ENCODE measurements at places on chromosomes 12 and 14. TPM values are rescaled to one million over a fixed set of nuclear protein-coding genes. Genes with fewer than 3 reads are reported as not detected.

MYO1H gene
- not detected for polyA plus RNA-seq

TSPAN8 gene
- polyA plus RNA-seq, result not detected

TBX3 gene
- polyA plus RNA-seq, result 42.2 TPM

WSCD2 gene
- not detected for polyA plus RNA-seq

MEG3 gene
- polyA plus RNA-seq, result 310 TPM

SMOC1 gene
- 21.9 TPM for polyA plus RNA-seq

TESPA1 gene
- polyA plus RNA-seq, result not detected

RNU6-7 gene
- polyA plus RNA-seq, result not detected

KRT83 gene
- not detected for polyA plus RNA-seq

GZMH gene
- polyA plus RNA-seq, result not detected

KCNK13 gene
- polyA plus RNA-seq, result not detected

CCDC77 gene
- polyA plus RNA-seq, result 7.3 TPM

GOLGA5 gene
- polyA plus RNA-seq, result 67.3 TPM

GLI1 gene
- 9.7 TPM for polyA plus RNA-seq

RDH12 gene
- not detected for polyA plus RNA-seq

DNA sequence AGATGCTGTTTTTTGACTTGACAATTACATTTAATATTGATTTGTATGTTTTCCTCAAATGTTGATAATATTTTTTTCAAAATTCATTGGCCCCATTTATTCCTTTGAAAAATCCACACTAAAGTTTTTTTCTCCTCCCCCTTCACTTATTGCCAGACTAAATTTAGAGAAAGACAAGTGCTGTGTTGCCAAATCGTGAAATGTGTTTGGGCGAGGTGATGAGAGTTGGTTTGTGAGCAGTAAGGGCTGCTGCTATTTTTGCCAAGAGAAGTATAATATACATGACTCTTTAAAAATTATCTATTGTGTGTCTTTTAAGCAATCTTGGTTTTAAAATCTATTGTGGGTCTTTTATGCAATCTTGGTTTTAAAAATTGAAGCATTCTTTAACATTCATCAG, 188.9 kb downstream of the PPFIA2 start:
- no peak for DNase-seq

DNA sequence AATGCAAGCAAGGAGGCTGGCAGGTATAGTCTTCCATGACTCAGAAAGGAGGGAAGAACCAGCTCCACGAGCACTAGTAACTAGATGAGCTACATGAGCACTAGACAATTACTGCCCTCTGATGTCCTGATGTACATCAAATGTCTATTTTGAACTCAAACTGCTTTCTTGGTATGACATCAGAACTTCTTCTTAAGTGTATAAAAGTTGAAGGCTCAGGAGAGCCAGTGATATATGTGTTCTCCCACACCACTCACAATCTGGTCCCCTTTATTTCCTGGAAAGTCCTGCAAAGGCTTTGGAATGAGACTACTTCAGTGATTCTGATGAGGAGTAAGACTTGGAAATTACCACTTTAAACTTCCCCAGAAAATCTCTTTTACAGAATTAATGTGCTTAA, 18.5 kb upstream of the DHRS7 start:
- DNase-seq, result no peak

- DNase-seq, result no peak
Observed at GRCh38 chr14:53034688-53035230, 83.9 kb upstream of the FERMT2 start.

DNA sequence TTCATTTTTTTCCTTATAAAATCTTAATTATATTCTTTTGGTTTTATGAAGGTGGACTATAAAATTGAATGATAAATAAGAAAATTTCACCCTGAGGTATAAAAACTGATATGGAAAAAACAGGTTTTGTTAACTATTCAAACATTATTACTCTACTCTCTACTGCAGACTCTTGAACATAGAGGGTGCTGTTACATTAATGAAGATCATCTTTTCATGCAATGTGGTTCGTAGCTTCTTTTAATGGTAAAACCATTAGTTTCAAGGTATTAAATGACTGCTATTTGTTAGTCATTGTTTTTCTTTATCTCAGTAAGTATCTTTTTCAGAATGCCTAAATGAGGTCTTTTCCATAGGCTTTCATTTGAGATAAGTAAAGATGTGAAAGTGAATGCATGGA, 510.4 kb downstream of the SLC16A7 start:
- no peak for DNase-seq

DNA sequence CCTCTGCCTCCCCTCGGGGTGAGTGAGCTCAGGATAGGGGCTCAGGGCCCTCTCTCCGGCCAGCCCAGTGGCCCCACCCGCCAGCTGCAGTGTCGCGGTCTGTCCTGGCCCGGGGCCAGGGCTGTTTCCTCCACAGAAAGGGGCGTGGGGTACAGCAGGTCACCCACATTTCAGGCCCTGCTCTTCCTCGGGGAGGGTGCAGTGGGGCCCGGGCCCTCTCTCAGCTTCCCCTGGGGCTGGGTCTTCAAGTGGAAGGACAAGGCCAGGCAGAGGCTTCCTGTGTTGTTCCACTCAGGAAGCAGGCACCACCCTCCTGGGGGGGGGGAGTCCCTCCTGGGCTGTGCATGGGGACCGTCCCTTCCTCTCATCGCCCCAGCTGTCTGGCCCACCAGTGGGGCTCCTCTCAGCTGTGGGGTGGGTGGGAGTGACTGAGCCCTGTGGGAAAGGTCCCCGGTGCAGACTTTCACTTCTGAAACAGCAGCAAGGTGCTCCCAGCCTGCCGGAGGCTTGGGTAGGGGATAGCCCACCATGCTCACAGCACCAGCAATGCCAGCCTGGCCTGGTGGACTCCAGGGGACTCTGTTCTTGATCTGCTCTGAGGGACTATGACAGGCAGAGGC, 3.7 kb downstream of the GPR132 start:
- no peak for DNase-seq

GRCh38 chr14:33908540-33909223, 42.2 kb downstream of the EGLN3 start:
- no peak for DNase-seq

DNA sequence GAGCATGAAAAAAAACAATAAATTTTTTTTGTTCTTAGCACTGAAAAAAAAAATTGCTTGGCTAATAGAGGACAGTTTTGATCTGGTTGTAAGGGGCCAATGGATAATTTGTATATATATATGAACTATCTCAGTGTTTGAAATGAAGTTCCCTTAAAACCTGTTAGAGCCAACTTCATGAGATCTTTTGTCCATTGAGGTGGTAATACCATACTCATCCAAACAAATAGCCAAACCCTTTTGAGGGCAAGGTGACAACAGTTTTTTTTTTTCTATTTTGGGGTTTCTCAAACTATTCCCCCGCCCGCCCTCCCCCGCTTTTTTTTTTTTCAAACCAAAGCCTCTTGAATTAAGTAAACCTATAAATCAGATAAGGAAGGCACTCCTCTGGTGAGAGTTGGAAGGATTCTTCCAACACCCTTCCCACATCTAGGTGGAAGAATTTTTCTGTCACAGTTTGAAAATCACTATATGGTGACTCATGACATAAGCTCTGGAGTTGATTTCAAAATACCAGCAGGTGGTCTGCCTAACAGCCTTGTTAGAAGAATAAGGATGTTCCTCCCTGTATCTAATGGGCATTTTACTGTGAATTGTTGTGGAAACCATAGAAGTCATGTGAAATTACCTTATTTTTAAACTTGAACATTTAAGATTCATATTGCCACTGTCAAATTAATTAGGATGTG, 10.2 kb downstream of the ARHGAP5 start:
- no peak for DNase-seq

DNA sequence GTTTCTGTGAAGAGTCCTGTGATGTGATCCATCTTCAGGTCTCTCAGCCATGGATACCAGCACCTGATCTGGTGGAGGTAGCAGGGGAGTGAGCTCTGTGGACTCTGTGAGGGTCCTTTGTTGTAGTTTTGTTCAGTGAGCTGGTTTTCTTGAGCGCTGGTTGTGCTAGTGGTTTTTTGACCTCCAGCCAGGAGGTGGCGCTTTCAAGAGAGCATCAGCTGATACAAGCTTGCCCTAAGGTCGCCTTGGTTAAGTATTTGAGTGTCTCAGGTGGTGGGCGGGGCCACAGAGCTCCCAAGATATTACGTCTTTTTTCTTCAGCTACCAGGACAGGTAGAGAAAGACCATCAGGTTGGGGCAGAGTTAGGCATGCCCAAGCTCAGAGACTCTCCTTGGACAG, 139.7 kb downstream of the TTLL5 start:
- DNase-seq, result no peak

DNA sequence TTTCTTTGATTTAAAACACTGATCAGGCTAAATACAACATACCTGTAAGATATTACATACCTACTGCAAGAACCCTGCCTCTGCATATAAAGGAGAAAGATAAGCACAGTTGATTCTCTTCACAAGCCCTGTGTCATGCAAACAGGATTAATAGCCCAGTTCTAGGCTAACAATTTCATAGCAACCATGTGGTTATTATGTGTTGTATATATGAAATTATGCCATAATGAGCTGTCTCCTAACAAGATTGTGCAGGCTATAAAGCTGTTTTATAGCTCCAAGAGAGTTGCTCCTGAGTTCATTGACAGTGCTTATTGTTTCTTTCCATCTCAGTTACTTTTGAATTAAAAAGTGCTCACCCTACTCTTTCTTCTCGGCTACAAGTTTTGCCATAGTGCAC, 609.3 kb downstream of the DIO2 start:
- no peak for DNase-seq

DNA sequence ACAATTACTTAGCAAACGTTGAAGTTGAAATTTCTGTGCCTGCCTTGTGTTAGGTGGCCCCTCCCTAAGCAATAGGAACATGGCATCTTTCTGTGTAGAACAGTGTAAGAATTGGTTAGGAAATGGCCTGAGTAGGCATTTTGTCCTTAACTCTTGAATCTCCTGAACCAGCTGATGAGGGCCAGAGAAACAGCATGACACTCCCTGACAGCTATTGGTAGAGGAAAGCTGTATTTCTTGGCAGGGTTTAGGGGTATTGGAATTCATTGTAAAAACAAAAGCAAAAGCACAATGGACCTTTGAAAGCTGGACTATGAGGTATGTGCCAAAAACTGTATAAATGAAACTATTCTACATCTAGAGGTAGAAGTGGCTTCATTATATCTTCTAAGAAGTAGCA, 40.6 kb upstream of the LRTM2 start:
- DNase-seq, result no peak

- DNase-seq, result no peak
Observed at GRCh38 chr14:47102472-47102871, 450.9 kb upstream of the RPL10L start.

GRCh38 chr12:88725592-88726143, 145.4 kb upstream of the KITLG start:
- no peak for DNase-seq

GRCh38 chr14:69528143-69528542, 43.6 kb downstream of the PLEKHD1 start:
- no peak for DNase-seq

DNA sequence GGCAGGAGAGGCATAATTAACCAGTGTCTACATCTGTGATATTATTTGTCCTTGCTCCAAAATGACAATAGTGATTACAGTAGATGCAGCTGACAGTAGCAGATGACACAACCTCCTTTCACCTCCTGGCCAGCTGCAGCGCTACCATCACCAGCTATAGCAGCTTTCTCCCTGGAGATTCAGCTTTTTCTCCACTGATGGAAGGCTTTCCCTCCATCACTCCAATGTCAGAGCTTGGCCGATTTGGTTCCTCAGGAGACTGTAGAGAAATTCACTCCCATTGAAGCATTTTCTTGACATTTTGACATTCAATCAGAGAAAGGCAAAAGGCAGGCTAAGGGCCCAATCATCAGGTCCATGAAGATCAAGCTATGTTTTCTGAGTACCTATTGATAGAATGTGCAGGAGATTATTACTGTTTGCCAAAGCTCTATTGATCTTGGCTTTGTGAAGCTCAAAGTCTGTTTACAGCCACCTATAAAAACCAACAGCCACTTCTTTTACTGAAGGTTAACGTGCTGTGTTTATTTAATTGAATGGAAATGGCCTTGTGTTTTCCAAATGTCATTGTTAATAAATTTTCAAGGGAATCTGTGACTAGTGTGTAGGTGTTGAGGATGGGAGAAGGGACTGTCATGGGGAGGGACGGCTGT, 785.1 kb downstream of the DIO2 start:
- DNase-seq, result no peak

- no peak for DNase-seq
Observed at GRCh38 chr14:91835197-91835919, 32.0 kb downstream of the TC2N start.

GRCh38 chr14:88695870-88696269, 96.9 kb downstream of the EML5 start:
- DNase-seq, result no peak

DNA sequence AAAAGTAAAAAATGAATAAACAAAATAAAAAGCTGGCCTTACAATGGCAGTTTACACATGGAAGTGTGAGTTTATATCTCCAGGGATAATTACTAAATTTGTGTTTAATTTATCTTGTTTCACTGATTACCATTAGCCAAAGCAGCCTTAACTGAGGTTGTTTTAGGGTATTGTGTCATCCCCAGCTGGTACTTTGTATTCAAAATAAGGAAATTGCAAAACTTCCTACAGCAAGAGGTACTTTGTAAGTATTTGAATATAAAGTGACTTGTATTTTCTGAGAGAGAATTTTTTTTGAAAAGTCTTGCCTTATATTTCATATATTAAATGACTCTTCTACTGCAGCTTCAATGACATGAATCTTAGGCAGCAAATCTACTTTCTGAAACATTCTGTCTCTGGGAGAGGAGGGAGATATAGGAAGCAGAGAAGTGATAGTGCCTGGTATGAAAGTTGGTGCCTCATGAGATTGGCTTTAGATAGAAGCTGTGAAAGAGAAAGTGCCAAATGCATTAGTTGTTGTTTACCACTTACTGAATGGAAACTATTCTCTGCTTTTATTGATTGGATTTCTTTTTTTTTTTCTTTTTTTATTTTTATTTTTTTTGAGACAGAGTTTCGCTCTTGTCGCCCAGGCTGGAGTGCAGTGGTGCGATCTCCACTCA, 6.7 kb downstream of the FNTB start:
- no peak for DNase-seq

- DNase-seq, result no peak
Observed at GRCh38 chr14:60303745-60304144, 54.7 kb downstream of the PPM1A start.

GRCh38 chr12:26953447-26953846, 15.2 kb downstream of the FGFR1OP2 start:
- no peak for DNase-seq

DNA sequence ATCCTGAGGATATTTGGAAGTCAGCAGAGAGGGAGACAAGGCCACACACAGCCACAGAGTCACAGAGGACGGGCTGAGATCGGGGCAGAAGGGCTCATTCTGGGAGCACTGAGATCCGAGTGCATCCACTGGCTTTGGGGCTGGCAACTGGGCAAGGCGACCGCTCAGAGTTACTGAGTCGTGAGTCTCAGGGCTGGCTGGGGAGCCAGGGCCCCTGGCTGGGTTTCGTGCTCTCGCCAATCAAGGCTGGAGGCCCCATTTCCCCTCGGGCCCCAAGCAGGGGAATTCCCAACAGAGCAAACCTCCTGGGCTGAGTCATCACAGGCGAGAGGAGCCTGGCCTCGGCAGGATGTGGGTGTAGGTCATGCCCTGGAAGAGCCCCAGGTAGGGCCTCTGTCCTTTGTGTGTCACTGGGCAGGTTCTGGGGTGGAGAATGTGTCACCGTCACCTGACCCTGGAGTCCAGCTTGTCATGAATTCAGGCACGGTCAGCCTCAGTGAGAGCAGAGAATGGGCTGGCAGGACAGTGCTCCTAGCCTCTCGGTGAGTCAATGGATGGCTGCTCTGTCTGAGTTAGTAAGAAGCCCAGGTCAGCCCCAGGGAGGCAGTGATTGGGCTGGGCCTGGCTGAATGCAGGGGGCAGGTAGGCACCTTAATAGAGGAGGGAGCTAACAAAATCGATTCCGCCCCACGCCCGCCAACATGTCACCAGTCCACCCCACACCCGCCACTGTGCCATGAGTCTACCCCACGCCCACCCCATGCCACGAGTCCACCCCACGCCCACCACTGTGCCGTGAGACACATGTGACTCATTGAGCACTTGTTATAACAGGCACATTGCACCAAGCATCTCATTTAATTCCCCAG, 16.9 kb downstream of the ASB2 start:
- DNase-seq, result peak; percentile 73
